Ureter (tissue), 1 donor: ENCODE measurements at places on chromosomes 4 and X. TPM values are rescaled to one million over a fixed set of nuclear protein-coding genes. Genes with fewer than 3 reads are reported as not detected.

- DNase-seq = no peak
Measured at GRCh38 chr4:53185869-53186585, 179.8 kb downstream of the SCFD2 start.

DNA sequence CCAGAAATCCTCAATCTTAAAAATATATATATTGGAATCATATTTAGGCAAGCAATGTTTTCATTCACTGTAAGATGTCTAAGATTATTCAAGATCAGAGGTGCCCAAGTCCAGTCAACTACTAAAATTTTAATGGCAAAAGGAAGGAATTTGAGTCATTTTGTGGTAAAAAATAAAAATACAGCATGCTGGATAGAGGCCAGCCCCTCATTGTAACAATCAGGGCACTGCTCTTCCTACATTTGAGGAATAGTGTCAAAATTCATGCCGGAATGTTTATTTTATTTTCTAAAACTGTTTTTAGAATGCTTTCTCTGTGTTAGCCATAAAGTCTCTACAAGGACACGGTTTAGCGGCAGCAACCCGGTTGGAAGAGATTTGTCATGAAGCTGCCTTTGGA is 49.9 kb upstream of the SRD5A3 start:
- DNase-seq = no peak

DNA sequence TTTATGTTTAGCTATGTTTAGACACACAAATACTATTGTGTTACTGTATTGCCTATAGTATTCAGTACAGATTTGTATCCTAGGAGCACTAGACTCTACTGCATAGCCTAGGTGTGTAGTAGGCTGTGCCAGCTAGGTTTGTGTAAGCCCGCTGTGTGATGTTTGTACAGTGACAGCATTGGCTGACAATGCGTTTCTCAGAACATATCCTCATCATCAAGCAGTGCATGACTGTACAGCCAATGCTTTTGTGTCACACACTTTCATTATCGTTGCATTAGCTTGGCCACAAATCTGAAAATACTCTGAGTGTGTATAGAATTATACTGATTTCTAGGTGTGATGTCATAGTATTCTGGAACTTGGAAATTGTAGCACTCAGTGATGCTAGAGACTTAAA is 63.4 kb downstream of the CLDN34 start:
- DNase-seq = no peak

DNA sequence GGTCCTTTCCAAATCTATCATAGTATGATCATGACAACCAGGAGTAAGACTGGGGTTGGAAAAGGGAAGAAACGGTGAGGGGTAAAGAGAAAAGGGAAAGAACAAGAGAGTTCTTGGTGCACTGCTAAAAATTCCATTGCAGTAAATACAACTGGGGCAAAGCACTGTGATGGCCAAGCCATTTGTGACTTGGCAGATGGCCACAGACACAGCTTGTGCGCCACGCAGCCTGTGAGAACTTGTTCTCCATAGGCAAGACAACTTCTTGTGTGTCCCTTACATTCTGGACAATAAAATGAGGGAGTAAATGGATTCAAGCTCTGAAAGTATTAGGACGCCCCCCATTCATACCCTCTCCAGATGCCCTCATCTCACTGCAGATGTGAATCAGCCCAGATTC is 10.9 kb downstream of the MFAP3L start:
- DNase-seq = peak; percentile 56

DNA sequence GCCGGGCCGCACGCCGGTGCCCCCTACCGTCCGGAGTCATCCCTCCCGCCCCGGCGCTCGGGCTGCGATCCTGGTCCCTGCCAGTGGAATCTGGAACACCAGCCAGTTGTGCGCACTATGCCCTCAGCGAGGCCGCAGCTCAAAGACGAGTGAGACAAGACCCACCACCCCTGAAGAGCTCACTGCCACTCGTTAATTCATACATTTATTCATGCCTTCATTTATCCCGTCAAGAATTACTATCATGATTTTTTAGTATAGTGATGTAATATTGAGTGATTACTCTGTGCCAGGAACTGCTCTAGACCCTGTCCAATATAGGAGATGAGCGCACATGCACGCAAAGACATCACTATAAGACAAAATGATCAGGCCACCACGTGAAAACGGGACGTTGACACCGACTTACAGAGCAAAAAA is 247 bp upstream of the PPA2 start:
- DNase-seq = peak; percentile 91

- DNase-seq = no peak
Measured at GRCh38 chr4:125043486-125043885, 271.3 kb upstream of the FAT4 start.

GRCh38 chr4:36509845-36510244 is 228.4 kb downstream of the DTHD1 start:
- DNase-seq = no peak

- DNase-seq = no peak
Measured at GRCh38 chr4:85748654-85749053, 273.7 kb downstream of the ARHGAP24 start.

GRCh38 chrX:131394384-131394783 is 105.3 kb upstream of the IGSF1 start:
- no peak for DNase-seq

DNA sequence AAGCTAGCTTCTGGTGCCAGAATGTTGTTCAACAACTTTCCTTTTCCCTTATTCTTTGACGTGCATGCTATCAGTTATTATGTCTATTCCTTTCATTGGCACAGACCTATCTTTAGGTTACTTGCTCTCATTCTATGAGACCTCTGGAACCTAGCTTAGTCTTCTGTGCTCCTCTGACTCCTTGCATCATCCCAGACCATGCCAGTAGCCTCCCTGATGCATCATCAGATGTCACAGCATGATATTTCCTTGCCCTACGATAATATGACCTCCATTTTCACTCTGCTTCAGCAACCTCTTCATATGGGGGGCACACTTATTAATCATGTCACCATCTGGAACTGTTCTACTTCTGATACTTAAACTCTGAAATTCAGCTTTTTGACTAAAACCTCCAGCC is 37.2 kb downstream of the CLCN5 start:
- no peak for DNase-seq

GRCh38 chrX:69815063-69815462 is 199.2 kb downstream of the EDA start:
- DNase-seq = no peak

GRCh38 chr4:82786828-82787227 is 11.8 kb downstream of the SCD5 start:
- DNase-seq = no peak

DNA sequence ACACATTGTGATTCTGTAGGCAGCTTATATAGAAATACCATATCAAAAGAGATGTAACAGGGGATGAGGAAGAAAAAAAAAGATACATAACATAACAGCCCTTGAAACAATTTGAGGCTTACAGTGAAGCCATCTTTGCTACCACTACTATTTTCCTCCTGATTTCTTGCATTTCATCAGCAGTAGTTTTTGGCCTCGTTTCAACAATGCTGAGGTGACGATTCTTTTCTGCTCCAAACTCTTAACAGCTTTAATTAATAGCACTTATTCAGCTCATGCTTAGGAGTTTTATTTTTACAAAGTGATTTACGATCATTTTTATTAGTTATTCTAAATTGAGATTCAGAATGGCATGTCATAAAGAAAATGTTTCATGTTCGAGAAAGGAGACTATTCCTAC is 163.2 kb downstream of the DCK start:
- no peak for DNase-seq

DNA sequence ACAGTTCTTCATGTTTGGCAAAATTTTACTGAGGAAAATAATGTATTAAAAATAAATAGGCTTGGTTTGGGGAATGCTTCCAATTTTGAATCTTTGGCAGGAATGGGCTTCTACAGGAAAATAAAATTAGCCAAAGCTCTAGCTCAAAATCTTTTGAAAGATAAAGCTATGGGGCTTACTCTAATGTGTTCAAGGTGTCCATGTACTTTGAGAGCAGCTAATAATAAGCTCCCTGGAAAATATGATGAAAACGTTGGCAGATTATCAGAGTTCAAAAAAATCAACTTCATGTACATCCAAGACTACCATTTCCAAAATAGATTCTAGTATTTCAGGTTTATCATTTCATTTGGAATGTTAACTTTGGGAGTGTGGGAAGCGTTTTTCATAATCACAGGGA is 158.4 kb downstream of the EMCN start:
- DNase-seq = no peak

DNA sequence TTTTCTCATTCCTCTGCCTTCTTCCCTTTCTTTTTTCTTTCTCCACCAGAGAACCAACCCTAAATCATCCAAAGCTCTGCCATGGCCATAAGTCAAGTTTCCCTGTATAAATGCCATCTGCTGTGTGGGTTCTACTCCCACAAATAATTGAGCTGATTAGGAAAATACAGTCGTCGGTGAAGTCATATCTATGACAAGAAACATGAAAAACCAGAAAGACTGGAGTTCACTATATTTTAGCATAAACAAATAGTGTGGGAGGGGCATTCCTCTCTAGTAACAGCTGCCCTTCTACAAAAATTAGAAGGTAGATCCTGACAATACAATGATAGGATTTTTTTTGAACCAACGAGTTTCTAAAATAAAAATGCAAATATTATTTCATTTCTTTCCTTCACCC is 48.8 kb downstream of the SPOCK3 start:
- no peak for DNase-seq

- no peak for DNase-seq
Measured at GRCh38 chrX:10102046-10102704, 54.6 kb upstream of the CLCN4 start.

GRCh38 chrX:20361081-20361889 is 94.6 kb upstream of the RPS6KA3 start:
- DNase-seq = no peak

- DNase-seq = no peak
Measured at GRCh38 chr4:81494031-81494431, 22.3 kb upstream of the RASGEF1B start.

DNA sequence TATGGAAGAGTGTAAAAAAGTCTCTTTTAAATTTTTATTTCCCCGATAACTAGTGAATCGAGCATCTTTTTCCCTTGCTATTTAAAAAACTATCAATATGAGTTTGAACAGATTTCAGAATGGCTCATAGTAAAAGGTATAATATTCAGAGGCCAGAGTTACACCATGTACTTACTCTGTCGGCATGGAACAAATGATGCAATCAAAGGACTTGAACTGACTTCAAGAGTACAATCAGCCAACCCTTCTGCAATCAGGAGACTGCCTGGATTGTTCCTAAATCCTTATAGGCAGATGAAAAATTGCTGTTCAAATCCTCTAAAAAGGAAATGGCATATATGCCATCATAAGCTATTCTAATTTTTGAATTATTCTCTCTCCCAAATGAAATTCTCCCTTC is 273.3 kb downstream of the SH2D1A start:
- DNase-seq = no peak

DNA sequence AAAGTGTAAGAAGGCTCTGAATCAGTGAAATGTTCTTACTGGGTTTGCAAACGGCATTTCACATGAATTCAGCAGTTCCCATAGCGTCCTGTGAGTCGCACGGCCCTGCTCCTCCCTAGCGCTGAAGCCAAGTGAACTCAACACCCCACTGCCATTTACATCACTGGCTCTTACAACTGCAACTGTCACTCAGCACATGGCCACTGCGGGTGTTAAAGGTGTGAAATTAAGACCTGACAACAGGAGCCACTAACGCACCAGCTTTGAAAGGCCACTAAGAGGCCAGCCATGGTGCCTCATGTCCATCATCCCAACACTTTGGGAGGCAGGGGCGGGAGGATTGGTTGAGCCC is 31.7 kb downstream of the RNF212 start:
- no peak for DNase-seq

- no peak for DNase-seq
Measured at GRCh38 chr4:52675111-52675510, 16.0 kb upstream of the USP46 start.

- no peak for DNase-seq
Measured at GRCh38 chrX:80334583-80334982, 85.7 kb upstream of the TENT5D start.

DNA sequence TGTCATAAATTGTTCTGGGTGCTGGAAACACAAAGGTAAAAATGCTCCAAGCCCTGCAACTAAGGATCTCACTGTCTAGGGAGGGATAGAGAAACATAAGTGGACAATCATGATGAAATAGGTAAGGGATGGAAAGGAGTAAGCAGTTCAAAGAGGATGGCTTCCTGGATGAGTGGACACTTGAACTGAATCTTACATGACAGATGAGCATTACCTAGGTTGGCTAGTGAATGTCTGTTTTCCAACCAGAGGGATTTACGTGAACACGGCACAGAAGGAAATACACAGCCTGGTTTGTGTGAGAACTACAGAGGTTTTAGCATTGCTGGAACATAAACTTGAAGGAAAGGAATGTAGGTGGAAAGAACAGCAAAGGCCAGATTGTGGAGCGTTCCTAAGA is 150.2 kb upstream of the GALNT7 start:
- no peak for DNase-seq

- DNase-seq = no peak
Measured at GRCh38 chrX:63258144-63258543, 93.0 kb downstream of the SPIN4 start.

GRCh38 chr4:156576946-156577345 is 394.7 kb downstream of the PDGFC start:
- no peak for DNase-seq

GRCh38 chr4:31474221-31474620 is 754.1 kb downstream of the PCDH7 start:
- no peak for DNase-seq

DNA sequence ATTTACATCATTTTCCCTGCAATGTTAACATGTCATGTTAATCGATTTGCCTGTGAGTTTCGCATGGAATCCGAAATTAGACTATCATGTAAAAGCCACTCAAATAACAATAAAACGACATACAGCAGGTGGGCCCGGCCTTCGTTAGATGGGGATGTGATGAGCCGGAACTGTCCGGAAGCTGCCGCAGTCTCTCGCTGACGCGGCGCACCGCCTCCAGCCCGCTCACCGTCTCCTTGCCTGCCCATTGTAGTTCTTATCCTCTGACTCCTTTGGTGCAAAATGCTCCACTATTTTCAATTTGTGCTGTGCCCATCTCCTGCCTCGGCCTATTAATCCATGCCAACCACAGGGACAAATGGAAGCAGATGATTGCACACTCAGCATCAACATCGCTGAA is 877.5 kb upstream of the TENM3 start:
- no peak for DNase-seq

DNA sequence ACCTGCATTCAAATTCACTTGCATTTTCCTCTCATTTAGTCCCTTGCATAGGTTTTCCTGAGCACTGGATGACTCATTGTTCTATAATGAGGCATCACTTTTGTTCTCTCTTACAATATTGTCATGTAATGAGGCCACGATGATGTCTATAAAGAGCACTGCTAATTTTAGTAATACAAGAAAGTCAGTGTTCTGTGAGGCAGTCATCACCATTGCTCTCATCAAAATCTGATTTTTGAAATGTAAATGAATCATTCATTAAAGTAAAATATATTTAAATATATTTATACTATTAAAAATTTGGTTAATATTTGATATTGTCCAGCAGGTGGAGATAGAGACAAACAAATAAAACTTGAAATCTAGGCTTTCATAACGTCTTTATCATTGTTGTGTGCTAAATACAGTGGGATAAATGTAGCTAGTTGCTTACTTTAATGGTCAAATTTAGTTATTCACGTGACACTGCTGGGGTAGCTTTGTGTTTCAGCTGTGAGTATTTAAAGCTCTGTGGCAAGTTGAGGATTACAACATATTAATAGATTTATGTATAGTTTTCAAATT is 15.4 kb downstream of the HMGB2 start:
- no peak for DNase-seq

The FRAS1 gene
- 12.4 TPM for total RNA-seq

The SORBS2 gene
- 103 TPM for total RNA-seq

The ZNF827 gene
- total RNA-seq = 59.4 TPM

The MGAT4D gene
- not detected for total RNA-seq

The IL2RG gene
- 5.6 TPM for total RNA-seq

The SPIN2A gene
- total RNA-seq = 1.4 TPM

The HSFX4 gene
- total RNA-seq = not detected

The FHIP1A gene
- 25.0 TPM for total RNA-seq
